Cerebellar cortex (tissue), 1 donor: ENCODE measurements at places on chromosomes 4 and X.
A peak's percentile ranks its signal among the peaks of the same experiment; 100 is the strongest.

DNA sequence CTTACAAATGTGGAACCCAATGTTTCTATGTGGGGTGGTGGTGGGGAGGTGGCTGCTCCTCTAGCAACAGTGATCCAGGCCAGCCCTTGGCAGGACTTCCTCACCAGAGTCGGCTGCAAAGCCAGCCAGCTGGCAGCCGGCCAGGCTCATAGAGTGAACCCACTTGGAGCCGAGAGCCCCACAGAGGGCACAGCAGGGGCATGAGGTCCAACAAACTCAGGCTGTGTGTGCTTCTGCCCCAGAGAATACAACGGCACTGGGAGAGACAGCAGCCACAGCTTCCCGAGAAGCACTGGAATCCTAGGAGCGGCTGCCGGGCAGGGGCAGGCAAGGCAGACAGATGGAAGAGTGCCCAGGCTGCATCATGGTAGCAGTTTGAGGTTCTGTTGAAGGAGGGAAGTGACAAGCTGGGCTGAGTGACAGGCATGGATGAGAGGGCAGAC lies 23.5 kb upstream of the SOWAHD start:
- peak; percentile 38 for DNase-seq

DNA sequence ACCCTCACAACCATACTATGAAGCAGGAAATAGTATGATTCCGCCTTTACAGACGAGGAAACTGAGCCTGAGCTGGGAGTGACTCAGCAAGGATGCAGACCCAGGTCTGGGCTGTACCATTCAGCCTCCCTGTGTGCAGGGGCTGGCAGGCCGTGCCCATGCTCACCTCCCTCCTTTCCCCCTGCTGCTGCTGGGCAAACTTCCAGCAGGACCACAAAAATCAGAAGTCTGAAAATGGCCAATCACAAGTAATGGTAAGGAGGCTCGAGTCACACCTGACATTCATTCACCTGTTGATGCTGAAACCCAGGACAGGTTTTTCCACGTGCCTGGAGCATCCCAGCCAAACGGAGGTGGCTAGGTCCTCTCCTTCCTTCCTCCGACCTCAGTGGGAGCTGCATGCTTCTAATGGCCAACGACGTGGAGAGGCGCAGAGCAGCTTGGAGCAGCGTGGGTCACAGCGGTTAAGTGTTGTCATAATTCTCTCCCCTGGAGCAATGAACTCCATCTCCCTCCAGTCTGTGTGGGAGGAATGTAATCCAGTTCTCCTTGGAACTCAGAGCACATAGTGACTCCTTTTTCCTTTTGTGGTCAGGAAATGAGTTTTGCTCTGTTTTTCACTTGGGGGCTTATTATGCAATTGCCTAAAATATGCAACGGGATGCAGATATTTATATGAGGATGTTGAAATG lies 371.7 kb downstream of the BCOR start:
- DNase-seq, result no peak

- no peak for DNase-seq
Measured at GRCh38 chr4:7006411-7006810, 36.8 kb upstream of the TADA2B start.

GRCh38 chr4:118968005-118968404 lies 79.4 kb downstream of the SYNPO2 start:
- peak; percentile 10 for DNase-seq

DNA sequence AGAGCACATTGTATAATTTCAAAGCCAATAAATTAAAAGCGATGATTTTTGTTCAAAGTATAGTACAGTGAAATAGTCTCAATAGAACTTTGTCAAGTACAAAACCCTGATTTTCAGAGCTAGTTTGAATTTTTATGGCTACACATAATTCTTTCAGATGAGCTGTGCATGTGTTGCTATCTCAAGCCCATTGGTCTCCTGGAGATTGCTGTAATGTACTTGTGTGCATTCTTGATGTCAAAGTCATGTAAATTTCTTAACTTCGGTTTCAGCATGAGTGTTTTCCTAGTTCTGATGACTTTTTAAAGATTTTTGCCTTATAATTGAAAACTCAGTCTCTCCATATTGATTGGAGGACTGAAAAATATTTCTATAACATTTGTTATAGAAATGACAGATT lies 200.8 kb downstream of the CEP135 start:
- no peak for DNase-seq

DNA sequence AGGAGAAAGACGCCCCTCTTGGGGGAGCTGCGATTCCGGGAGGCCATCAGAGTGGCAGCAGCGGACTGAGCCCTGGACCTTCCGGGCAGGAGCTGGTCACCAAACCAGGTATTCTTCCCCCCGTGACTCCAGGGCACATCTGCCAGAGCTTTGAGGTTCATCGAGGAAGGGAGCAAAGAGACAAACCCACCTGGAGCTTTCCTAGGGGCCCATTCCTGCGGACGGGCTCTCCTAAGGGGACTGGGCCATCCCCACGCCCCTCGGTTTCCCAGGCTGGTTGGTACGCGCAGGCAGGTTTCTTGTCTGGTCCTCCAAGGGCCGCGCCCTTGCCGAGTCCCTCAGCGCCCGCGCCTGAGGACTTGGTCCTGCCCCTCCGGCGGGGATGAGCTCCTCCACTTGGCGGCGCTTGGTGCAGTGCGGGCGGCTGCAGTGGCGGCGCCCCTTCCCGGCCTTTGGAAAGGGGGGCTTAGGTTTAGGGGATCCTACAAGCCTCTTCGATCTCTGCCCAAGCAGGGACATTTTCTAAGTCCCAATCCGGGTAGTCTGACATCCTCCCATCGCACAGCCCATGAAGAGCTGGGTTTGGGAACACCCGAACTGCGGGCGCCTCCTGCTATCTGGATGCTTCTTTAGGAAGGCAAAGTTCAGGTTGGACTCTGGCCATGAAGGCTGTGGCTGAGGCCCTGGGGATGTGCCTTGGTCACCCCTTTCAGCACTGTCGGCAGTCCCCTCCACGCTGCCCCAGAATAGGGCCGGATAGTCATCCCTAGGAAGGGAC lies 538 bp downstream of the STBD1 start:
- peak; percentile 7 for DNase-seq

- no peak for DNase-seq
Measured at GRCh38 chrX:109508915-109509314, 27.0 kb upstream of the GUCY2F start.

DNA sequence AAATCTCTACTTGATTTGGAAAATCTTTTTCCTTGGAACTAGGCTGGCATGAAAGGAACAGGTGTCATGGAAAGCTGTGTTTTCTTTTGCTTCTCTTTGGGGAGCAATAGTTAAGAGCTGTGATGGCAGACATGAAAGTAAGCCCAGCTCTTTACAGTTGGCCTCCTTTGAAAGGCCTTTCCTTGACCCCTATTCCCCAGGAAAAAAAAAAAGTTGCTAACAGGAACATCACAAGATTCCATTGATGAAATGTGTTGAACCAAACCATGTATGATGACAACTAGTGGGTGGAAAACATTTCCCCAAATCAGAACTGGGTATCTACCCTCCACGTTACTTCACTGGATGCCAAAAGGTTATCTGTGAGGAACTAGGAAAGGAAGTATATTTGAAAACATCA lies 190.7 kb upstream of the RPL34 start:
- DNase-seq, result no peak

DNA sequence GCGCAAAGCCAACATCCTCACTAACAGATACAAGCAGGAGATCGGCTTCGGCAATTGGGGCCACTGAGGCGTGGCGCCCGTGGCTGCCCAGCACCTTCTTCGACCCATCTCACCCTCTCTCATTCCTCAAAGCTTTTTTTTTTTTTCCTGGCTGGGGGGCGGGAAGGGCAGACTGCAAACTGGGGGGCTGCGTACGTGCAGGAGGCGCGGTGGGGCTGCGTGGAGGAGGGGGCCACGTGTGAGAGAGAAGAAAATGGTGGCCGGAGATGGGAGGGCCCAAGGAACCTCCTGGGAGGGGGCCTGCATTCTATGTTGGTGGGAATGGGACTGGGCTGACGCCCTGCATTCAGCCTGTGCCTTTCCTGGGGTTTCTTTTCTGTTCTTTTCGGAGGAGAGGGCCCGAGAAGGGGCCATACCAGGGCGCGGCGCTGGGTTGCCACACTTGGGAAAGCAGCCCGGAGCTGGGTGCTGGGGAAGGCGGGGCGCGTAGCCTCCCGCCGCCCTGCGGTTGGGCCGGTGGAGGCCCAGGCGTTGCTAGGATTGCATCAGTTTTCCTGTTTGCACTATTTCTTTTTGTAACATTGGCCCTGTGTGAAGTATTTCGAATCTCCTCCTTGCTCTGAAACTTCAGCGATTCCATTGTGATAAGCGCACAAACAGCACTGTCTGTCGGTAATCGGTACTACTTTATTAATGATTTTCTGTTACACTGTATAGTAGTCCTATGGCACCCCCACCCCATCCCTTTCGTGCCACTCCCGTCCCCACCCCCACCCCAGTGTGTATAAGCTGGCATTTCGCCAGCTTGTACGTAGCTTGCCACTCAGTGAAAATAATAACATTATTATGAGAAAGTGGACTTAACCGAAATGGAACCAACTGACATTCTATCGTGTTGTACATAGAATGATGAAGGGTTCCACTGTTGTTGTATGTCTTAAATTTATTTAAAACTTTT lies 4.5 kb downstream of the MID1IP1 start:
- DNase-seq, result no peak

DNA sequence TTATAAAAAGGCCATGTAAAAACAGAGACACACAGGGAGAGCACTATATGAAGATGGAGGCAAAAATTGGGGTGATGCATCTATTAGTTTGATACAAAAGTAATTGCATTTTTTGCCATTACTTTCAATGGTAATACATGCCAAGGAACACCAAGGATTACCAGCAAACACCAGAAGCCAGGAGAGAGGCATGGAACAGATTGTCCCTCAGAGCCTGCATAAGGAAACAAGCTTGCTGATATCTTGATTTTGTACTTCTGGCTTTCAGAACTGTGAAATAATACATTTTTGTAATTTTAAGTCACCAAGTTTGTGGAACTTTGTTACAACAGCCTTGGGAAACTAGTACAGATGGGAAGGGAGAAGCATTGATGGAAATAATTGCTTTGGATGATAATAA lies 45.6 kb upstream of the BOD1L1 start:
- no peak for DNase-seq

DNA sequence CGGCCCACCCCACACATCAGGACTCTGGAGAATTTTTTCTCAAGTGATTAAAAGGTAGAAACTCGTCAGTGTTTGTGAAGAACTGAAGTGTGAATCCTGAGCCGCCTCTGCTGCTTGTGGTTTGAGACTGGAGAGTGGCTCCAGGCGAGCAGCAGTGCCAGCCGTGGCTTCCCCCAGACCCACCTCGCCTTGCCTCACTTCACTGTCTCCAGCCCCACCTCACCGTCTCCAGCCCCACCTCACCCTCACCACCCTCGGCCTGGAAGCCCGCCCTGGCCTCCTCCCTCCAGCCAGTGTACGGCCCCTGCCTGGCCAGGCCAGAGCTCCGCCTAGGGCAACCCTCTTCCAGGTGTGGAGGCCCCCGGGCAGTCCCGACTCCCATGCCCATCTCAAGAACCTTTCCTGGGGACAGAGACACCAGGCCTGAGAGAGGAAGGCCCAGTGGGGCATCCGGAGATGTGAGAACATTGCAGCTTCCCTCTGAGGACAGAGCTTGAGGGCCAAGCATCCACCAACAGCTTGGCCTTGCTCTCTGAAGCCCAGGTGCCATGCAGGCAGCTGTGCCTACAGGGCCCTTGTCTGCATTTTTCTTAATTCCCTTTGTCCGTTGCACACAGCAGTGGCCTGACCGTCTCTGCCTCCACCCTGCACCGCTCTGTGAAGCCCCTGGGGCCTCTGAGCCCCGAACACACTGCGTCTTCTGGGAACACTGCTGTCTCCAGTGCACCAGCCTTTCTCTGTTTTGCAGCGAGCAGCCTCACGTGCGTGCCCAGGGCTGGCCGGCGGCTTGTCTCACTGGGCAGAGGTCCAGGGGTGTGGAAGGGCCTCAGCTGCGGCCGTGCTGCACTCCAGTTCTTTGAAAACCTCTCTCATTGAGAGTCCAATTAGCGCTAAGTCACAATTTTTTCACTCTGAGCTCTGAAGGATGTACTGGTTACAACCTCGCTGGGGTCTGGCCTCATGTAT lies 13.8 kb downstream of the SH3BP2 start:
- DNase-seq, result peak; percentile 39

DNA sequence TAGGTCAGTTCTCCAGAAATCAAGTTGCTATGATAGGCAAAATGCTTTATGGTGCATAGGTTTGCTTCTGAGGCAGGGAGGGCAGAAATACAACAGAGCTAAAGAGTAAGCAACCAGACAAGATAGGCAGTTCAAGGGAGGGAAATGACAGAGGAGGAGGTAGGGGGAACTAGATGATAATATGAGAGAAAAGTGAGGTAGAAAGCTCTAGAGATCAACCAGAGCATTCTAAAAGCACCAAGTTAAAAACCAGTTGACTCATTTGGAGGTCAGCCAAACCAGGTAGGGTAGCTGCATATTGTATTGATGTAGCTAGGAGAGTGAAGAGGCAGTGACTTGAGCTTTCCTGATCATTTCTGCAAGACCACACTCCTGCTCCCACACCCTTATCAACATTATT lies 49.0 kb upstream of the SLC16A2 start:
- no peak for DNase-seq

- no peak for DNase-seq
Measured at GRCh38 chr4:8737601-8738279, 133.9 kb downstream of the HMX1 start.

- no peak for DNase-seq
Measured at GRCh38 chr4:153228512-153229140, 24.4 kb downstream of the TRIM2 start.

DNA sequence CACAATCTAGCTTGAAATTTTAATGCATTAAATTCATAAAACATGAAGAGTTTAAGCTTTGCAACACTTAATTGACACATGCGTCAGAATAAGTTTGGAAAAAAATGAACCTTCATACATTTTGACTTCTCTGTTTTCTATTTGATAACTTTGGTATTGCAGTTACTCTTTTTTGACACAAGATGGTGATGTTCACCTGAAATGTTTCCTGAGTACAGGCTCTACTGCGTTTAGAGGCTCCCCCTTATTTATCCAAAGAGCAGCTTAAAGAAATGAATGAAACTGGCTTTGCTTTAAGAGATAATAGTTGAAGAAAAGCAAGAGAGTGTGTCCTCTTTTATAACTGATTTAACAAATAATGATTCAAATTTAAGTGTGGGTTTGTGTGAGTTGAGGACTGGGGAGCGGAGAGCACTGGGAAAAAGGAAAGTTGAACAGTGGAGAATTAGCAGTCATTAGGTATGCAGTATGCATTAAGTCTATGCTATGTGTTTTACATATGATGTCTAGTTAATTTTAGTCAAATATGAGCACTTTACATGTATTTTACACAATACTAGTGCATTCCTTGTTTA lies 180.6 kb upstream of the NUDT6 start:
- peak; percentile 62 for DNase-seq

DNA sequence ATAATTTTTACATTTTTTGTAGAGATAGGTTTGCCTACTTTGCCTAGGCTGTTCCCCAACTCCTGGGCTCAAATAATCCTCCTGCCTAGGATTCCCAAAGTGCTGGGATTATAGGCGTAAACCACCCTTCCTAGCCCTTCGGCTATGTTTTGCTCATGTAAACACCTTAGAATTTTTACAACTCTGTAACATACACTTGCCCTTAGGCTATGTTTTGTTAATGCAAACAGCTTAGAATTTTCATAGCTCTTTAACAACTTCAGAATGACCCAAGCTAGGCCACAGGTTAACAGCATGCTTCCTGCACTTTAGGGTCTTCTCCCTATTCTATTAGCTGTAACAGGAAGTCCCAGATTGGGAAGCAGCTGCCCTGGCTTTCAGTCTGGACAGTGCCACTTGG lies 24.2 kb downstream of the KLHL15 start:
- no peak for DNase-seq

GRCh38 chrX:41108007-41108406 lies 22.8 kb downstream of the USP9X start:
- no peak for DNase-seq

- DNase-seq, result no peak
Measured at GRCh38 chr4:121977251-121978171, 25.7 kb upstream of the TRPC3 start.

- peak; percentile 21 for DNase-seq
Measured at GRCh38 chr4:186029571-186030398, 39.2 kb upstream of the TLR3 start.
